A549 (cell line): ENCODE measurements at places on chromosomes 1 and 21.

DNA sequence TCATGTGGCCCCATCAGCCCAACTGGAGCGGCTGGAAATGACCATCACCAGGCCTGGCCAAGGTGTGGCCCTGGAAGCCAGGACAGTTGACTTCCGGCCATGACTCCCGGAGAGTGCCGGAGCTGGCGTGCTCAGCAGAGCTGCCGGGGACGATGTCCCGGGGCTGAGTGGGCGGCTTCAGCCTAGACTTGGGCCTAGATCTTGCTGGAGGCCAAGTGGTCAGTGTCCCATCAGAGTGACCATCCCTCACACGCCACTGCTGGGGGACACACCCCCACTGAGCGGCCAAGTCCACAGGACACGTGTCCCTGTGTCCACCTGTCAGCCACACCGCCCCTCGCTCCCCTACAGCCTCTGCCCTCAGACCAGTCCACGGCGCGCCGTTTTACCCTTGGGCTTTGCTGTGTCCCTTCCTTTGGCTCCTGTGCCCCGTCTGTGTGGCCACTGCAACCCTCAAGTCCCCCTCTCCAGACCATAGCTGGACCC, 4.0 kb downstream of the FAAP20 start:
- no peak for DNase-seq

DNA sequence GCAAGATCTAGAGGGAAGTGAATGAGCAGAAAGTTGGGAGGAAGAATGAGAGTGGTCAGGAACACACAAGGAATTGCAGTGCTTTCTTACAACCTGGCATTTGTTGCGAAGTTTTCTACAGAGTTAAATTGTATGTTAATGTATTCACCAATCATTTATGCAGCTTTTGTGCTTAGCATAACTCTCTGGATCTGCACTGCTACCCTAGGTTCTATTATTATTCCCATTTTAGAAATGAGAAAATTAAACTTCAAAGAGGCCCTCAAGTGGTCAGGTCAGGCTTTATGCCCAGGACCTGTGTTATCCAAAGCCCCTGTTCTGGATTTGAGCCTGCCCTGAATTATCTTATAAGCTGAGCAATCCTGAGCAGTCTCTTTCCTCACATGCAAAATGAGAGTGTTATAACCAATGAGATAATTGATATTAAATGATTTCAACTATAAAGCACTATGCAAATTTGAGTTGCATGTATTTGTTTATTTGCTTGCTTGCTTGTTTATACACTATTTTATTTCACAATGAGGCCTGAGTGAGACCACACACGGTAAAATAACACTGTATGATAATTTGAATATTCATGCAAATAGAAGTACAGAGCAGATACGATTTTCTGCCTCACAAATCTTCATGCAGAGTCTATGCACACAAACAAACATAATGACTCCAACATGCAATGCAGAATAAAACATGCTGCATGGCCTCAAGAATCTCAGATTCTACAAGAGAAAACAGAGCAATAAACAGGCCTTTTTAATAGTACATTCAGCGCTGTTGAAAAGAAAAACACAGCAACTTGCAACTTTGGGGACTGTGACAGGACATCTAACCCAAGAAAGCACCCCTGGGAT, 323.0 kb downstream of the PLPP3 start:
- DNase-seq = no peak

DNA sequence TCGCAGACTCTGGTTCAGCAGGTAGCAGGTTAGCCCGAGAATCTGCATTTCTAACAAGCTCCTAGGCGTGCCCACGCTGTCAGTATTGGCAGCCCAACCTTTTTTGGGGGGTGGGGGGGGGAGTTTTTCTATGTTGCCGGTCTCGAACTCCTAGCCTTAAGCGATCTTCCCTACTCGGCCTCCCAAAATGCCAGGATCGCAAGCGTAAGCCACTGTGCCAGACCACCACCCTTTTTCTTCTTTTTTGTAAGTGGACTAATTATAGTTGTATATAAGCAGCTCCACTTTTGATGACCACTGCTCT, 480 bp upstream of the MIS18A start:
- DNase-seq = no peak

DNA sequence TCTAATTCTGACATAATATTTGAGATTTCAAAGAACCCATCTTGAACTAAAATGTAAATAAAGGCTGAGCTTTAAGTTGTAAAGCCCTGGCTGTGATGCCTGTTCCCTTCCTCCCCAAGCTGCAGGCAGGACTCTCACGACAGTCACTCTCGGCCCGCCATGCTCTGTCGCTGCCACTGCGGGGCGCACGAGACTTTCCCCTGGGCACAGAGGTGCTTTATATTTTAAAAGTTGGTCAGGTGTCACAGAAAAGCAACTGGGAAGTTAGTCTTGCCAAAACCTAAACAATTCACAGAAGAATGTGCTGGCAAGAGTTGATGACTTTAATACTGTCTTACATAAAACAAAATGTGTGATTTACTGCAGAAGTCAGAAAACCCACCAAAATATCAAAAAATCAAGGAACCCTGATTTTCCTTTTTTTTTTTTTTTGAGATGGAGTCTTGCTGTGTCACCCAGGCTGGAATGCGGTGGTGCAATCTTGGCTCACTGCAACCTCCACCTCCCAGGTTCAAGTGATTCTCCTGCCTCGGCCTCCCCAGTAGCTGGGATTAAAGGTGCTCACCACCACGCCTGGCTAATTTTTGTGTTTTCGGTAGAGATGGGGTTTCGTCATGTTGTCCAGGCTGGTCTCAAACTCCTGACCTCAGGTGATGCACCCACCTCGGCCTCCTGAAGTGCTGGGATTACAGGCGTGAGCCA, 10.7 kb downstream of the LRRC47 start:
- DNase-seq = no peak

- no peak for DNase-seq
Measured at GRCh38 chr21:26943921-26944320, 23.0 kb downstream of the ADAMTS5 start.

DNA sequence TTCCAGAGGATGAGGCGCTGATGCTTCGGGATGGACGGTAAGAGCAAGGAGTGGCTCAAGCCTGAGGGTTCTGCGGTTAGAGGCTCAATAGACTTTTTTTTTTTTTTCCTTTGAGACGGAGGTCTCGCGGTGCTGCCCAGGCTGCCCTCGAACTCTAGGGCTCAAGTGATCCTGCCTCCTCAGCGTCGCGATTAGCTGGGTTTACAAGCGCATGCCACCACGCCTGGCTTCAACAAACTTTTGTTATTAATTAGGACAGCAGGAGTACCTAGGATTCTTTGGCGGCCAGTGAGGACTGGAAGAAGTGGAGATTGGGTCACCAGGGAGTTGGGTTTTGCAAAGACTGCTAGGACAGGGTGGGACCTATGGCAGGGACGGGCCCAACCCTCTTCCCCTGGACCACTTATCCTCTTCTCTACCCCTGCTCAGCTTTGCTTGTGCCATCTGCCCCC, 587 bp downstream of the SCNM1 start:
- peak; percentile 39 for DNase-seq

GRCh38 chr21:44858791-44859190, 14.7 kb downstream of the PTTG1IP start:
- no peak for DNase-seq

- DNase-seq = no peak
Measured at GRCh38 chr1:109906160-109906838, 4.3 kb upstream of the CSF1 start.

DNA sequence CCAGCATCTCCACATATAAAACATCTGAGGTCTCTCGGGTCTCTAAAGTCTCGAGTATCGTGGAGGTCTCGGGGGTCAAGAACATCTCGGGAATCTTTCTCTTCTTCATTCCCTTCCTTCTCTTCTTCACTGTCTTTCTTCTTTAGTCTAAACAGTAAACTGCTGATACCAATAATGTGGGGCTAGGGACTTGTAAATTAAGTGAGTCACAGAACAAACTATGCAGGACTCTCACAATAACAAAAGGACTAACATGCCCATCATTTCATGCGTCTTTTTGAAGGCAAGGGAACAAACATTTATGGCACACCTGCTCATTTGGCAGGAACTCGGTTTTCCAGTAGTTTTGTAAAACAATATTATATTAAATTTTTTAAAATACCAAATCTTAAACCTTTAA, 32.4 kb downstream of the PRPF38A start:
- no peak for DNase-seq

DNA sequence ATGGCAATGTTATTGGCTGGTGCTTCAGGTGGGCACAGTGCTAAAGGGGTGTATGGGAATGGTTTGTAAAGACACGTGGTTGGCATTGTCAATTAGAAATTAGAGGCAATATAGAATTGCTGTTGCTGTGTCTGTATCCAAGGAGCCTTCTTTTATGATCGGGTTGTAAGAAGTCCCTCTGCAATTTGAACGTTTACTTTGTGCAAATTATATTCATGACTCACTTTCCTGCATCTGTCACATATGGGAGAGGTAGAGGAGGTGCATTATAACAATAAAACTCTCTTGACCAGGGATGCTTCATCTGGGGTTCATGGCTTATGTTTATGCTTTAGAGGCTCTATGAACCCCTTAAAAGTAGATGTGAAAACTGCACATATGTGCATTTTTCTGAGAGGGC, 130.4 kb upstream of the DNAH14 start:
- DNase-seq = no peak

- DNase-seq = no peak
Measured at GRCh38 chr1:224495866-224496265, 61.3 kb upstream of the WDR26 start.

GRCh38 chr1:234713859-234714258, 103.9 kb upstream of the IRF2BP2 start:
- no peak for DNase-seq

DNA sequence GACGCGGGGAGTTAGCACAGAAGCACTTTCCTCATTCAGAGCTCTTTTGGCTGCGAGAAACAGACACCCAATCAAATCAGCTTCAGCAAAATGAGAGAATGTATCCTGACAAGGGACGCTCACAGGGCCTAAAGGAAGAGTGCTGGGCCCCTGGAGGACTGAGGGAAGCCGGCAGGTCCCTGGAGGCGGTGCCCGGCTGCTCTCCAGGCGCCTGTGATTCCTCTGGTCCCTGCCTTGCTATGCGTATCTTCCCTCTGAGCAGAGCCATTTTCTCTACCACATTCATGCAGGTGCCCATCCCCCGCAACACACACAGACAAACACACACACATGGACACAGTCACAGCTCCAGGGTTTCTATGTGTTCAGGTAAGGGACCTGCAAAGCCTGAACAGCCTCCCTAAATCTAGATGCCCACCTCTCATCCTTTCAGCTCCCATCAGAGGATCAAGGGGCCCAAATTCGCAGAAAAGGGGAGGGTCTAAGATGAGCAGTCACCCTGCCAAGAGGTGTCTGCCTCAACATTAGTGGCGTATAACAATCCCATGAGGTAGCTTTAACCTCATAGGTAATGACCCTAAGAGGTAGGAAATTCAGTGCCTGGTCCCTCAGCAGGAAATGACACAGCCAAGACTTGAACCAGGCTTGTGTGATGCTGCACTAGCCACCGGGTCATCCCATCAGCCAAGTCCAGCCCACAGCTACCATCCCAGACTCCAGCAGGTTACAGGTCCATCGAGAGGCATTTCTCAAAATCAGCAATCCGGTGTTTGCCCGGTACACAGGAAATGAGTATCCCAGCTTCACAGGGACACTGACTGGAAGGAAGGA, 29.0 kb downstream of the PTAFR start:
- no peak for DNase-seq

DNA sequence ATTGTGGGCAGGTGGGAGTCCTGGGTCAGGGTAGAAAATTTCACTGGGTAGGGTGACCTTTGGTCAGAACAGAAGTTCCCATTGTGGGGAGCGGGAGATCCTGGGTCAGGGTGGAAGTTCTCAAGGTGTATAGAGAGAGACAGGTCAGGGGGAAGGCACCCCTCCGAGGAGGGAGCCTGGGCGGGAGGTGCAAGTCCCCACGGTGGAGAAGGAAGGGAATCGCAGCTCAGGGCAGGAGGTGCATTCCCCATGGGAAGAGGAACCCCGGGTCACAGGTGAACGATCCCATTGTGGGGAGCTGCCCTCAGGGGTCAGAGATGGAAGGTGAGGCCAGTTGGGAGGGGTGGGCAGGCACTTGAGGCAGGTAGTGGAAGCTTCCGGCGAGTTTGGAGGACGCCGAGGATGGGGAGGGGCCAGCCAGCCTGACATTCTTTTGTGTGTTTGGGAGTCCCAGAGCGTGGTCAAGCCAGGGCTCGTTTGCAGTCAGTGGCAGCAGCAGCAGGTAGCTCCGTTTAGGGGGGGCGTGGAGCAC, 637 bp downstream of the LYPLA2 start:
- DNase-seq = no peak

GRCh38 chr21:41709965-41710822, 56.7 kb downstream of the RIPK4 start:
- no peak for DNase-seq

GRCh38 chr1:194568610-194569009, 1382.2 kb upstream of the B3GALT2 start:
- no peak for DNase-seq

GRCh38 chr1:34529935-34530859, 224.7 kb upstream of the GJB5 start:
- no peak for DNase-seq

- no peak for DNase-seq
Measured at GRCh38 chr1:184389446-184389845, 2.6 kb downstream of the C1orf21 start.

DNA sequence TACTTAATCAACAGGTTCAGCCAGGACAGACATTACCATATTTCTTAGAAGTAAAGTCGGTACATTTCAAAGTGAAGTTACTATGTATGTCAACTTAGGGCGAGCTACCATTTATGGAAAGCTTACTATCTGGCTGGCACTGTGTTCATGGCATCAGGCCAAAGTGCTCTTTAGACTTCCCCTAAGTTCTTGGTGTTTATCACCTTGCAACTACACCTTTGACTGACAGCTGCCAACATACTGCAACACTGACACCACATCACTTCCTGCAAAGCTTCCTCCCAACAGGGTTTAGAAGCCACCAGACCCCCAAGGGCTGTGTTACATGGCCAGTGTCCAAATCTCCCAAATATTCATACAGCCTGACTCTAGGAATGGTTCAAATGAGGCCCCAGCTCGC, 61.0 kb downstream of the TIAM1 start:
- no peak for DNase-seq

DNA sequence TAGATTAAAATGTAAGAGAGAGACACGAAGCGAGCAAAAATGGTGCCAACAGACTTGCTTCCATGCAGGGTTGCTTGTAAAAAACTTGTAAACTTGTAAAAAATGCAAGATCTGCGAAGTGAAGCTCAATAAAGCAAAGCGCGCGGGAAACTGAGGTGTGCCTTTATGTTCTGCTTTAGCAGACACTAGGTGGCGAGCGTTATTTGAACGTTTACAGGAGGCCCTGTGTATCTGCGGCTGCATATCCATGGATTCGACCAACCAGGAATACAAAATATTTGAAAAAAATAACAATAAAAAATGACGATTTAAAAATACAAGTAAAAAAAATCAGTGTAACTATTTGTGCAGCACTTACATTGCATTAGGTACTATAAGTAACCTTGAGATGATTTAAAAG, 1.5 kb downstream of the UBE2G2 start:
- DNase-seq = peak; percentile 43

GRCh38 chr1:113388017-113388620, 2.2 kb upstream of the MAGI3 start:
- DNase-seq = no peak

DNA sequence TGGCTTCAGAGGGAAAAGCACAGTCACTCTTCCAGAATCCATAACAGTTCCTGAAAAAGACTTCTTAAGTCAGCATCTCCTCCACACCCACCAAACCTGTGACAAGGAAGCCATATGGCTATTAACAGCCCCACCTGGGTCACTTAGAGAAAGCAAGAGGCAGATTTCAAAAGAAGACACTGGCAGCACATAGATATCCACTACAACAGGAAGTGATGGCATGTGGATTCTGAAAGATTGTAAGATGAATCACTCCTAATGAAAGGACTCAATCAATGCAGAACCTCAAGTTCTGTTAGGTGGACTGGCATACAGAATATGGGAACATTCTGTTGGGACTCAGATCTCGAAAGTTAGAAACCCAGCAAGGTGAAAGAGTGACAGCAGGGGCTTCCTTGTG, 365.9 kb downstream of the TGFB2 start:
- DNase-seq = peak; percentile 21
